Esophagus muscularis mucosa (tissue), 4 donors: ENCODE measurements at places on chromosomes 3 and 15. TPM values are rescaled to one million over a fixed set of nuclear protein-coding genes. Genes with fewer than 3 reads are reported as not detected.

The CPNE9 gene
- total RNA-seq: not detected

The FAN1 gene
- 13.6 TPM for total RNA-seq

The FBXO40 gene
- not detected for total RNA-seq

The SI gene
- not detected for total RNA-seq

The CNTN4 gene
- total RNA-seq: 8.8 TPM

The DNAJA4 gene
- 11.8 TPM for total RNA-seq

The DUOXA1 gene
- total RNA-seq: 0.13 TPM

The SPATA12 gene
- total RNA-seq: not detected

The GAP43 gene
- total RNA-seq: 0.42 TPM
